ENCODE measurements at places on chromosomes 11 and 22. TPM values are rescaled to one million over a fixed set of nuclear protein-coding genes. Genes with fewer than 3 reads are reported as not detected.

NXPE1 gene
- not detected for polyA plus RNA-seq

C11orf91 gene
- polyA plus RNA-seq, result 0.58 TPM

HYLS1 gene
- polyA plus RNA-seq, result 1.5 TPM

EMID1 gene
- polyA plus RNA-seq, result 4.9 TPM

HNRNPUL2 gene
- polyA plus RNA-seq, result 29.5 TPM
